ENCODE measurements at places on chromosomes 7 and 10.

- H3K27ac ChIP-seq = no peak overlapping the region
- H3K27me3 ChIP-seq = no peaks in the 10 kb centered on the region
- no peak overlapping the region for H3K4me3 ChIP-seq
- no peaks in the 10 kb centered on the region for H3K4me1 ChIP-seq
Observed at GRCh38 chr7:83487801-83488200, 161.1 kb downstream of the SEMA3E start.

GRCh38 chr10:64537112-64537511 lies 1015.9 kb downstream of the REEP3 start:
- no peaks in the 10 kb centered on the region for H3K4me1 ChIP-seq
- no peaks in the 10 kb centered on the region for H3K27me3 ChIP-seq
- no peak overlapping the region for H3K4me3 ChIP-seq
- no peak overlapping the region for H3K27ac ChIP-seq

- H3K4me1 ChIP-seq = no peaks in the 10 kb centered on the region
- no peaks in the 10 kb centered on the region for H3K36me3 ChIP-seq
- no peak overlapping the region for H3K27ac ChIP-seq
- no peaks in the 10 kb centered on the region for H3K27me3 ChIP-seq
- H3K4me3 ChIP-seq = no peak overlapping the region
- DNase-seq = no peak
Observed at GRCh38 chr7:156629873-156630272, 10.7 kb upstream of the RNF32 start.

DNA sequence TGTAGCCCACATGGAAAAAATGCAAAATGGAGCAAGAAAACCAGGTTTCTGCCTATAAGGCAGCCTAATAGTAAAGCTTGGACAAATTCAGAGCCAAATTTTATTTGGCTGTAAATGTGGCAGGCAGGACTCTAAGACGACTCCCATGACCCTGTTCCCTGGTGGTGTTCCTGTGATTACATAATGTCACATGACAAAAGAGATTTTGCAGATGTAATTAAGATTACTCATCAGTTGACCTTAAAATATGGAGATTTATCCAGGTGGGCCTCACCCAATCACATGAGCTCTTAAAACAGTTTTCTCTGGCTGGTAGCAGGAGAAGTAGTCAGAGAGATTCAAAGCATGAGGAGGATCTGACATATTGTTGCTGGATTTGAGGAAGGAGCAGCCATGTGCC lies 303.1 kb upstream of the IMMP2L start:
- H3K36me3 ChIP-seq = no peaks in the 10 kb centered on the region
- no peak for DNase-seq
- no peak overlapping the region for H3K4me3 ChIP-seq
- no peaks in the 10 kb centered on the region for H3K27me3 ChIP-seq
- no peaks in the 10 kb centered on the region for H3K4me1 ChIP-seq

GRCh38 chr7:23964715-23965114 lies 254.7 kb downstream of the STK31 start:
- H3K4me1 ChIP-seq = no peaks in the 10 kb centered on the region
- H3K27ac ChIP-seq = no peak overlapping the region
- no peak for DNase-seq
- no peak overlapping the region for H3K4me3 ChIP-seq

- no peak for DNase-seq
- no peak overlapping the region for H3K4me3 ChIP-seq
- H3K4me1 ChIP-seq = no peaks in the 10 kb centered on the region
- H3K36me3 ChIP-seq = no peaks in the 10 kb centered on the region
- H3K27me3 ChIP-seq = no peaks in the 10 kb centered on the region
Observed at GRCh38 chr10:83458611-83459010, 680.7 kb upstream of the GHITM start.

- no peaks in the 10 kb centered on the region for H3K27me3 ChIP-seq
- DNase-seq = peak; percentile 93
- H3K27ac ChIP-seq = peak within 1 kb of the TSS; percentile 81
- H3K4me1 ChIP-seq = peaks cover 31% of the 10 kb centered on the region
- peak within 1 kb of the TSS; percentile 59 for H3K4me3 ChIP-seq
Observed at GRCh38 chr7:149773446-149774236, at the start of gene ZNF467. Gene ZNF467 (minus strand): TSS chr7:149773588. CDS start chr7:149771032, 2,556 bp downstream.

DNA sequence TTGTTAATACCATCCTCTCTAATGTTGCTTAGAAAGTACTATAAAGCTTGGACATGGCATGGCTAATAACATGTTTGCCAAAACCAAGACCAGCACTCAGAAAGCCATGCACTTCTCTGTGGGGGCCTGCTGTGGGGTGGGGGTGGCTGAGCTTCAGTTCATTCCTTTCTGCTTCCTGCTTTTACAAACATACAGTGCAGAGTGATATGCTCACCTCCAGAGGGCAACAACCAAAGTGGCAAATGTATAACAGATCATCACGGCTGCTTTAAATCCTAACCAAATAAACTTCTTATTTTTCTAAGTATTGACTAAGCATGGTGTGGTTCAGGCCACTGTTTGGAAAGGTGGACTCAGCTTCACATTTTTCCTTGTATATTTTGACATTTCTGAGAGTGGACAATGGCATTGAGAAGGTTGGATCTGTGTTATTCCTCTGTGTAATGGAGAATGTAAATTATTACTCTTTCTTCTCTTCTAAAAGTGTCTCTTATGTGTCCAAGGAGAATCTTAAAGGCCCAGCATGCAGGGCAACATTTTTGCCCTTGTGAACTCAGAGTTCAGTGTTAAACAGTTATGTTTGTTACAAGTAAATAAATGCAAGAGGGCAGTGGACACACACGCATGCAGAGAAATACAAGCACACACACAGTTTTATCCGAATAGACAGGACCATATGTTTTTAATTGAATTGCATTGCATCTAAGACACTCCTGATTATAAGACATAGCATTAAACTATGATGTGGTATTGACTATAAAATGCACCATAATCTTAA lies 186.1 kb downstream of the HERPUD2 start:
- no peaks in the 10 kb centered on the region for H3K36me3 ChIP-seq
- H3K4me1 ChIP-seq = no peaks in the 10 kb centered on the region
- H3K4me3 ChIP-seq = no peak overlapping the region
- no peaks in the 10 kb centered on the region for H3K27me3 ChIP-seq
- no peak overlapping the region for H3K27ac ChIP-seq

DNA sequence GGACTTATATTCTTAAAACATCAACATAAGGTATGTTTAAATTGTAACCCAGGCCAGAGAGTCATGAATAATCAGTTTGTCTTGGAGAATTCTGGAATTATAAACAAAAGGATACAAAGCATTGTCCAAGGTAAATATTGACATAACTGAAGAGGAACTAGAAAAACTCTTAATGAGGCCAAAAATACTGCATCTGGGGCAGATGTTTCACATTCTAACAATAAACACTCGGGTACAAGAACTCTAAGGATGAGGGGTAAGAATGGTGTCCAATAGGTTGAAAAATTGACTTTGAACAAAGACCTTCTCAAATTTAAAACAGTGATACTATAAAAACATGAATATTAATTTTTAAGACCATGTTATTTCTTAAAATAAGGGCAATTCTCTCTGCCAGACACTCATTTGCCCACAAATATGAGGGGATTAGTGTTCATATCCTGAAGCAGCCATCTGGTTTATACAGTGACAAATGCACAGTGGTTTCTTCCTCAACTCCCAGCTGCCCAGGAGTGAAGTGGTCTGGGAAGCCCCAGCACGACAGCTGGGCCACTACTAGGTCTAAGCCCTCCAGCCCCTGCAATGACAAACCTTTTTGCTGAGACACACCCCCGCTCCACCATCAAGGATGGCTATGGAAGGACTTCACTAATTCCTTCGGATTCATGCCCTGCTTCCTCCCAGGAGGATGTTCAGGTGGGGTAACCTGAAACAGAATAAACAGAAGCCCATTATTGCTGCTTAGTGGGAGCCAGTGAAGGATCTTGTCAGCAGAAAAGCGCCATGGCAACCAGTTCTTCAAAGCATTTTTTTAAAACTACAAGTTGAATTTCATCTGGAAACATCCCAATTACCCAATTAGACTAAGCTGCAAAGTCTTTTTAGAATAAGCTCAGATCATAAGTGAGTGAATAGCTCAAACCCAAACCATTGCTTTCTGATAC lies 107.5 kb upstream of the ARID5B start:
- H3K27me3 ChIP-seq = no peaks in the 10 kb centered on the region
- no peak overlapping the region for H3K27ac ChIP-seq
- no peak overlapping the region for H3K4me3 ChIP-seq
- no peaks in the 10 kb centered on the region for H3K4me1 ChIP-seq

GRCh38 chr10:34180749-34181148 lies 634.3 kb downstream of the PARD3 start:
- H3K4me1 ChIP-seq = peaks cover 11% of the 10 kb centered on the region
- no peak for DNase-seq
- H3K36me3 ChIP-seq = no peaks in the 10 kb centered on the region
- no peak overlapping the region for H3K27ac ChIP-seq

DNA sequence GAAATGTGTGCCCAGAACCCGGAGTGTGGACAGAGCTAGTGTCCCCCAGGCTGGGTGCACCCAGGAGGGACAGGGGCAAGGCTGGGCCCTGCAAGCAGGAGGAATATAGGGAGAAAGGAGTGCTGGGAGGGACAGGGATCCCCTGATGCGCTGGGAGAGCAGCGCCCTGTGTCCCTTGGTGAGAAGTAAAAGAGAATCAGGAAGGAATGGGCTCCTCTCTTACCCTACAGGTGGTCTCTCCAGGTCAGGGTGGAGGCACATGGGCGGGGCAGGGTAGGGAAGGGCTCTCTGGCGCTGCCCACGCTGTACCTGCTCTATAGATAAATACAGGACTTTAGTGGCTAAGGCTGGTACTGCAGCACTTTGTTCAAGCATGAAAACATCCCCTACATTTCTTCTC lies 753.8 kb downstream of the GRID1 start:
- no peaks in the 10 kb centered on the region for H3K36me3 ChIP-seq
- no peak overlapping the region for H3K4me3 ChIP-seq
- DNase-seq = no peak
- H3K27ac ChIP-seq = no peak overlapping the region
- no peaks in the 10 kb centered on the region for H3K27me3 ChIP-seq

- no peak overlapping the region for H3K4me3 ChIP-seq
- no peaks in the 10 kb centered on the region for H3K27me3 ChIP-seq
- H3K27ac ChIP-seq = no peak overlapping the region
- no peaks in the 10 kb centered on the region for H3K36me3 ChIP-seq
Observed at GRCh38 chr7:82162289-82162688, 281.3 kb downstream of the CACNA2D1 start.

DNA sequence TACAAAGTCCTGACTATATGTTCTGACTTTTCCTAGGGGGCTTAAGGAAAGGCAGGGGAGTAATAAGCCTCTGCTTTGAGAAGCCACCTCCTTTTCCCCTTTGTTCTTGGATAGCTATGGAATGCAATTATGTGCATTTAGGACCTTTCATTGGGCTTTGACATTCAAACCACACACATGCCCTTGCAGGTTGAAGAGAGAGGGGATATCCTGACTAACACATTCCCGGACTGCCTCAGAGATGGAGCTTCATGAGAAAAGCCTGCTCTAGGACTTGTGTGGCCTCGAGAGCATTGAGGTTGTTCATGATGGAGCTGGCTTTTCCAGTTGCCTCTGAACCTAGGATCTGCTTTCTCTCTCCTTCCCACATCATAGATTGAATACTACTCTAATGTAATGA lies 694.5 kb downstream of the LRMDA start:
- no peak for DNase-seq
- H3K27me3 ChIP-seq = no peaks in the 10 kb centered on the region
- H3K27ac ChIP-seq = no peak overlapping the region
- H3K4me1 ChIP-seq = no peaks in the 10 kb centered on the region

DNA sequence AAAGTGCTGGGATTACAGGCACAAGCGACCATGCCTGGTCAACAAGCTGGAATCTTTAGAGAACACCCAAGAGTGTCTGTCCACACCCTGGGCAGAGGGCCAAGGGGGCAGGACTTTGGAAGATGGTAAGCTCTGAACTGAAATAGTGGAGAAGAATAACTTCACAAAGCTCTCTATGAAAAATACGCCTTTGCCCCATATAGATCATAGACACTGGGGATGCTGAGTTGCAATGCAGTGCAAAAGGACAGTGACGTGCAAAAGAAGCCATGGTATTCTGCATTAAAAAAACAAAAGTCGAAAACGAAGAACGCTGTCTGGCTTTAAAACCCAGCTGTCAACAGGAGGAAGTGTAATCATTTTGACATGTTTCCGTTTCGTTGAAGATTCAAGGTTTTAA lies 353.6 kb downstream of the CALN1 start:
- H3K36me3 ChIP-seq = no peaks in the 10 kb centered on the region
- no peaks in the 10 kb centered on the region for H3K27me3 ChIP-seq
- peak; percentile 78 for DNase-seq
- H3K4me3 ChIP-seq = no peak overlapping the region
- H3K27ac ChIP-seq = no peak overlapping the region

DNA sequence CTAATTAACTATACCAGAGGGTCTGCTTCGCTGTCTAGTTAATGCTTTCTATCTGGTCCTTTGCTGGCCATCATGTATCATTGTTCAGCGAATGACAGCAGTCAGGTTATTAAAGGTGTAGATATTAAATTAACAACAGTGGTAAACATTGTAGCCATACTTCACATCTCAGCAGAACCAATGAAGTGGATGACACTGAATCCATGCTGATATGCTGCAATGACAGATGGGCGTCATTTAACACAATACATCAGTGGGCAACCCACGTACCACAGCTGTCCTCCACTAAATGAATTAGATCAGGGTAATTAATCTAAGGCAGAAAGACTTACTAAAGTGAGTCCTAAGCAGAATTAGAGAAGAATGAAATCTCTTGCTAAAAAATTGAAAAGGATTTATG lies 767.2 kb downstream of the NXPH1 start:
- no peak overlapping the region for H3K27ac ChIP-seq
- no peaks in the 10 kb centered on the region for H3K4me1 ChIP-seq
- H3K27me3 ChIP-seq = no peaks in the 10 kb centered on the region
- H3K36me3 ChIP-seq = no peaks in the 10 kb centered on the region

- H3K4me1 ChIP-seq = no peaks in the 10 kb centered on the region
- no peak for DNase-seq
- no peaks in the 10 kb centered on the region for H3K36me3 ChIP-seq
- no peak overlapping the region for H3K4me3 ChIP-seq
- H3K27ac ChIP-seq = no peak overlapping the region
Observed at GRCh38 chr7:130218806-130219620, 11.4 kb downstream of the SSMEM1 start.

DNA sequence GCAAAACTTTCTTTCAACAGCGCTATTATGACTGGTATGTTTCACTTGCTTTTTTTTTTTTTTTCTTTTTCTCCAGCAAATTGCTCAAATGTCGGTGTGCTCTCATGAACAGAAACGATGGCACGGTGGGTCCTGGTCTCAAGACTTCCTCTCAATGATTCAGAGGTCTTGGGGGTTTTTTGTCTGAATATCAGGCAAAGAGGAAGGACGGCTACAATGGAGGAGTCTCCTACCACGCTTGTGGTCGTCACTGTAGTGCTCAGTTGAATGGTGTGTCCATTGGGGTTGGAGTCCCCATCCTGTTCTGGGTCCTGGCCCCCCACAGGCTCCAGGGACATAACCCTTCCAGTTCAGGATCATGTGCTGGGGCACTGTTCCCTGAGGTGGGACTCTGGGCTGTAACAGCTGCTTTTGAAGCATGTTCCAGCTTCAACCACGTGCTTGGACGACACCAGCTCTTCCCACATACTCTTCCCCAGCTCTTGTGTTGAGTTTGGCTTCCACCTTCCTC lies 266.7 kb upstream of the KLF6 start:
- no peaks in the 10 kb centered on the region for H3K36me3 ChIP-seq
- peak overlapping the region; percentile 85 for H3K27ac ChIP-seq
- H3K27me3 ChIP-seq = no peaks in the 10 kb centered on the region
- H3K4me1 ChIP-seq = peaks cover 14% of the 10 kb centered on the region
- no peak for DNase-seq

- H3K4me3 ChIP-seq = no peak overlapping the region
- H3K27ac ChIP-seq = no peak overlapping the region
- H3K4me1 ChIP-seq = peaks cover 9% of the 10 kb centered on the region
- DNase-seq = no peak
- no peaks in the 10 kb centered on the region for H3K27me3 ChIP-seq
- H3K36me3 ChIP-seq = no peaks in the 10 kb centered on the region
Observed at GRCh38 chr7:55589905-55590304, 17.6 kb upstream of the VOPP1 start.

All from spleen (tissue), 13 donors.